Stimulated activated CD8-positive, alpha-beta memory T cell treated with anti-CD3 and anti-CD28 coated beads, Interleukin-12 subunit alpha, Interleukin-12 subunit beta, amount 100 ng/mL, for 4 hours (primary cell): ENCODE measurements at places on chromosomes 3 and 15.

DNA sequence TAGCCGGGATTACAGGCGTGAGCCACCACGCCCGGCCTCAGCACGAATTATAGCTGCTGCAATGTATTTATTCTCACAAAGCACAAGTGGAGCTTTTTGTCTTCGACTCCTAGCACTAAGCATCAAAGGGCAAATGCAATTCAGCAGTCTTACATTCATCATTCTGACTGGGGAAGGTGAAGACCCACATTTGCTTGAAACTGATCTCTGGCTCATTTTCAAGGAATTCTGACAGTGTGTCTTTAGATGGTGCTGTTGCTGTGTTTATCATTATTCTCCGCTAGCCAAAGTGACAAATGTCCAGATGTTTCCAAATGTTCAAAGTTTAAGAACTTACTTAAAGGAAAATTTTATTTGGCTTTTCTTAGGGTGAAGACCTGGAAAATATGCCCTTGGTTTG lies 55.9 kb downstream of the SGO1 start:
- DNase-seq, result no peak

DNA sequence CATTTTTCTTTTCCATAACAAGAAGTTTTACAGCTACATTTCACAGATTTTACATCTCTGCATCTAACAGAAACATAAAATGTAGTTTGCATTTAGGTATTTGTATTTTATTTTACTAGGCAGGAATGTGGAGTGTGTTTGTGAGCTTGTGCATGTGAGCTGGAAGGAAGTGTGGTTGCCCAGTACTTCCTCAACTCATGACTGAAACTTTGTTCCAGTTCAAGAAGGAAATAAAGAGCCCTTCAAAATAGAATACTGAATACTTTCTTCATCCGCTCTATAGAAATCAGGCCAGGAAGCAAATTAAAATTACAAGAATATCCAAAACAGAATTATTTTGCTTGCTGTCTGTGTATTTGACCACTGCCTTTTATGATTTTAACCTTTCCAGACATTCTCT lies 81.3 kb downstream of the CHL1 start:
- DNase-seq, result no peak

DNA sequence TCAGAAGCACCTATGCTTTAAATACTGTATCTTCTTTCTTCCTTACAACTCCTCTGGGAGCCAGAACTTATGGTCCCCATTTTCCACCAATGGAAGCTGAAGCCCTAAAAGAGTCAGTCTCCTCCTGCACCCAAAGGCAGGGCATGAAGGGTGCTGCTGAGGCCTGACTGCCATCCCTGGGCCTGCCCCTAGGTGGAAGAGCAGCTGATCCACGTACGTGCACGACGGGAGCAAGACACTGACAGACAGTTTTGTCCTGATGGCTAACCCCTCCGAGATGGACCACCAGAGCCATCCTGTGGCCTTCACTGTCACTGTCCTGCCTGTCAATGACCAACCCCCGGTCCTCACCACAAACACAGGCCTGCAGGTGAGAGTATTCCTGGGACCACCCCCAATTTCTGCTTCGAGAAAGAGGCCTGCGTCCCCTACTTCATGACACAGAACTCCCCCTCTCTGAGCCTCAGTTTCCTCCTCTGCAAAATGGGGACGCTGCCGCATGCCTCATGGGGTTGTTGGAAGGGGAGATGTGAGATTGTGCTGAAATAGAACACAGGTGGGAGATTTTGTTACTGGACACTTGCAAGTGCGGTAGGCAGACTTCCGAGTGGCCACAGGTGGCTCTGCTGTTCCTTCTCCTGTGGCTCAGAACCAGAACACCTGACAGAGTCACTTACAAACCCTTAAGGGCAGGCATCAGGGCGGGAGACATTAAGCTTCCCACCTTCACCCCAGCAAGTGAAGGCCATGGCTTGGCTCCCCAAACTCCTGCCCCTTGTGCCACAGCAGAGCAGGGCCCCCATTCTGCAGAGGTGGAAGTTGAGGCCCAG lies 175.4 kb downstream of the TBC1D2B start:
- no peak for DNase-seq

DNA sequence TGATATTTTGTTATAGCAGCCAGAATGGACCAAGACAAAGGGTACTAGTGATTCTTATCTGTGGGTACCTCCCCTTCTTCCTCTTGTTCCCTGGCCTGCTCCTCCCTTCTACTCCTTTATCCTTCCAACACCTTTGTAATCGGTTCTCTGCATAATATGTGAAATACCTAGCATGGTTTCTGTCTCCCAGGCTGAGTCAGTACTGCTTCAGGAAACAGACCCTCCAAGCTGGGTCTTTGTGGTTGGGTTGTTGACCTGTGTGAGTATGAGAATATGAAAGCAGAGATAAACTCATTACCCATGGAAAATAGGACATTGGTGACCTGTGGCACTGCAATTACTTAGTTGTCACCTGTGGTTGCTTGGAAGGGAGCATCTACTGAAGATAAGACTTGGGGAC lies 69.3 kb upstream of the KLF13 start:
- DNase-seq, result no peak

DNA sequence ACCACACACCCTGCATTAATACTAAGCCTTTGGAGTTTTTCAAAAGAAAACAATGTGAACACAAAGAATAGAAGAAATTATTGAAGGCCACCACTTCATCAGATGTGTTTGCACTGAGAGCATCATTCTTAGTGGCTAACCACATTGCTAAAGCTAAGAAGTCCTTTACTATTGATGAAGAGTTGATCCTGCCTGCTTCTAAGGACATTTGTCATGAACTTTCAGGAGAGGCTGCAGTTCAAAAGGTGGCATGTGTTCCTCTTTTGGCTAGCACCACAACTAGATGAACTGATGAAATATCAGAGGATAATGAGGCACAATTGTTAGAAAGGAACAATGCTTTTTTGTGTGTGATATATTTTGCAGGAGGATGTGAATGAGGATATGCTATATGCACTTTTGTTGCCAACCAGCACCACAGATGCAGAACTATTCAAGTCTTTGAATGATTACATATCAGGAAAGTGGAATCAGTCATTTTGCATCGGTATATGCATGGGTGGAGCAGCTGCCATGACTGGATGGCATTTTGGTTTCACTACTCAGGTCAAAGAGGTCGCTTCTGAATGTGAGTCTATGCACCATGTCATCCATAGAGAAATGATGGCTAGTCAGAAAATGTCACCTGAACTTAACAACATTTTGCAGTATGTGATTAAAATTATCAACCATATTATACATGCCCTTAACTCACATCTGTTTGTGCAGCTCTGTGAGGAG lies 2.5 kb upstream of the EID1 start:
- DNase-seq, result no peak
